ENCODE measurements at places on chromosomes 5 and 9. TPM values are rescaled to one million over a fixed set of nuclear protein-coding genes. Genes with fewer than 3 reads are reported as not detected.

GRCh38 chr9:117250610-117251215 lies 164.1 kb downstream of the ASTN2 start:
- no peak for DNase-seq

DNA sequence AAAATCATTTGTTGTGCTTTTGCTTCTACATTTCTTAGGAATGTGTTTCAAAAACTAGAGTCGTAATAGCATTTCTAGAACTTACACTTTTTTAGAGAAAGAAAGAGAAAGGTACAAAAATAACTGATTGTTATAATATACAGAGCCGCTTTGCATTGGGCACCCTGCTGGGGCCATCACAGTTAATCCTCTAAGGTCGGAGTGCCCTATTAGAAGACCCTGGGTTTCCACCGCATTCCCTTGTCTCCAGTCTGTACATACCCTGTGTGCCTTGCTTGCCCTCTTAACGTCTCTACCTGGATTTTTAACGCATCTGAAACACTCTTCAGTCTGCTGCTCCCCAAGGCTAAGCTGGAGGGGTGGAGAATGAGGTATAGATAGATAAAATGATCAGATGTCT lies 1.3 kb downstream of the MARVELD2 start:
- no peak for DNase-seq

- no peak for DNase-seq
Observed at GRCh38 chr5:73655521-73656160, 29.6 kb downstream of the ARHGEF28 start.

The LHX6 gene
- polyA plus RNA-seq, result 3.5 TPM

The FAM169A gene
- 24.3 TPM for polyA plus RNA-seq
